Cerebellar nuclear complex (tissue), 1 donor: ENCODE measurements at places on chromosomes 7 and 10.
A peak's percentile ranks its signal among the peaks of the same experiment; 100 is the strongest.

GRCh38 chr10:52074505-52075026 is 239.5 kb upstream of the DKK1 start:
- no peak for DNase-seq

GRCh38 chr10:94349327-94349726 is 13.4 kb downstream of the NOC3L start:
- no peak for DNase-seq

GRCh38 chr10:100998183-100998990 is 1.2 kb upstream of the LZTS2 start:
- DNase-seq, result peak; percentile 63

DNA sequence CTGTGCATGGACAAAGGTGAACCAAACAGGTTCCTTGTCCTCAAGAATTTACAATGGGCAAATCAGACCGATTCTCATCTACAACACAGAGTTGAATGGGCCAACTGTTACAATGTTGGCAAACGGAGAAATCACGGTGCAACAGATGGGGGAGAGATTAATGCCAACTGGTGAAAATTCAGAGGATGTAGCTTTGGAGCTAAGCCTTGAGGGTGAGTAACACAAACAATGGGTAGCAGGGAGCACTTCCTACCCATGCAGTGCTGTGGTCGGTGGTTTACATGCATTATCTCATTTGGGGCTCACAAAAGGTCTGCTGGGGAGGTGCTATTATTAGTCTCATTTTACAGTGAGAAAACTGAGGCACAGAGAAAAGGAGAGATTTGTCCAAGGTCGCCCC is 902 bp upstream of the NFE2L3 start:
- peak; percentile 41 for DNase-seq

DNA sequence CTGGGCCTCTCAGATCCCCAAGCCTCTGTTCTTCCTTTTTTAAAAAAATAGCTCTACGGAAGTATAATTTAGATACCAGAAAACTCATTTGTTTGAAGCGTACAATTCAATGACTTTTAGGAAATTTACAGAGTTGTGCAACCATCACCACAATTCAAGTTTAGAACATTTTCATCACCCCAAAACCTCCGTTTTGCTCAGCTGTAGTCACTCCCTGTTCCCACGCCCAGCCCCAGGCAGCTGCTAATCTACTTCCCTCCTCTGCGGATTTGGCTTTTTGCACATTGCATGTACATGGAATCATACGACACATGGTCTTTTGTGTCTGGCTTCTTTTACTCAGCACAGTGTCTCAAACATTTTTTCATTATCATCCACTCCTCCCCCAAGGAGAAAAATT is 229.2 kb downstream of the TCF7L2 start:
- no peak for DNase-seq

- no peak for DNase-seq
Observed at GRCh38 chr7:118312966-118313365, 88.5 kb downstream of the ANKRD7 start.

GRCh38 chr7:25584112-25584938 is 356.0 kb upstream of the NPVF start:
- no peak for DNase-seq

DNA sequence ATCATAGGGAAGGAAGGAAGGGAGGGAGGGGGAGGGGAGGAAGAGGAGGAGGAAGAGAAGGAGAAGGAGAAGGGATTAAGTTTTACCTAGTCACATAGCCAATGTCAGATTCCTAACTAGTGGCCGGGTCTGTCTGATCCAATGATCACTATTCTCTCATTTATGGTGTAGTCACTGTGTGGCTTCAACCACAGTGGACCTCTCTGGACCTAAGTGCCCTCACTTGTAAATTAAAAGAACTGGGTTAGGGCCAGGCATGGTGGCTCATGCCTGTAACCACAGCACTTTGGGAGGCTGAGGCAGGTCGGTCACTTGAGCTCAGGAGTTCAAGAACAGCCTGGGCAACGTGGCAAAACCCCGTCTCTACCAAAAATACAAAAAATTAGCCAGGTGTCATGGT is 6.6 kb upstream of the SERPINE1 start:
- no peak for DNase-seq

DNA sequence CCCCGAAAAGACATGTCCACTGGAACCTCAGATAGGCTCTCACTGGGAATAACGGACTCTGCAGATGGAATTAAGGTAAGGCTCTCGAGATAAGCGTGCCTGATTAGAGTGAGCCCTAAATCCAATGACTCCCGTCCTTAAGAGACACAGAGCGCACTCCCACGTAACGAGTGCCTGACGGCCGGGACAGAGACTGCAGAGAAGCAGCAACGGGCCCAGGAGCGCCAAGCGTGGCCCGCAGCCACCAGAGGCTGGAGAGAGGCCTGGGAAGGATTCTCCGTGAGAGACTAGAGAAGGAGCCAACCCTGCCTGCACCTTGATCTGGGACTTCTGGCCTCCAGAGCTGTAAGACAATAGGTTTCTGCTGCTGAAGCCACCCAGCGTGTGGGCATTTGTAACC is 20.0 kb upstream of the TNRC18 start:
- no peak for DNase-seq

- DNase-seq, result no peak
Observed at GRCh38 chr10:27252267-27253000, 11.8 kb upstream of the ACBD5 start.

GRCh38 chr10:69576334-69577011 is 3.3 kb upstream of the NEUROG3 start:
- DNase-seq, result no peak
